ENCODE measurements at places on chromosomes 2 and 18.

DNA sequence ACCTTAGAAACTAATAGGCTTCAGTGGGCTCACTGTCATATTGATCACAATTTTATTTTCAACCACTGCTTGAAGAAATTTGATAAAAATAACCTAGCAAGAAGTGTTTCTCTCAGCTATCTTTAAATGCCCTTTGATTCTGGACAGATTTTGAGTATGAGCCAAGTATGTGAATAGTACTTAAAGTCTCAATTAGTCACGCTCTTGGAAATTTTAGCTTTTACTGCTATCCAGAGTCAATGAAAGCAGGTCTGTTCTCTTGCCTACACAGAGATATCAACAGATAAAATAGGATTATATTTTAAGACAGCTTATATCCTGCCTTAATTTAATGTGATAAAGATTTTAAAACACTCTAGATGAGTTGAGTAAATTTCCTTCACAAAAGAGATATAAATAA, 337.3 kb downstream of the CBLN2 start:
- no peak for DNase-seq

- DNase-seq, result no peak
These were observed 130.6 kb downstream of the SPOPL start for GRCh38 chr2:138632066-138632620.

DNA sequence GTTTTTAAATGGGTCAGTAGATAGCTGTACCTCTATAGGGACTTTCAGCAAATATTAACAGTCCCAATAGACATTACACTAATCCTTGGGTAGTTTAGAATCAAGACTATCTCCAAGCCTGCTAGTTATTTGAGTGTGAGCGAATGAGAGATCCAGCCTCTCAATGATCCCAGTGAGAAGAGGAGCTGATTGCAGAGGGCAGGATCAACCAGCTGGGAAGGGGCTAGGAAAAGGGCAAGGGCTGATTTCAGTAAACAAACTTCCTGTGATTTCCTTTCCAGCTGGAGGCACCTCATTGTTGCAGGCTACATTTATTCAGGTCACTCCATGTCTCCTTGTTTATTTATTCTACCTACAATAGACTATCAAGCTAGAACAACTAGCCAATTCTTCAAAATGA, 84.1 kb upstream of the CTNNA2 start:
- no peak for DNase-seq

DNA sequence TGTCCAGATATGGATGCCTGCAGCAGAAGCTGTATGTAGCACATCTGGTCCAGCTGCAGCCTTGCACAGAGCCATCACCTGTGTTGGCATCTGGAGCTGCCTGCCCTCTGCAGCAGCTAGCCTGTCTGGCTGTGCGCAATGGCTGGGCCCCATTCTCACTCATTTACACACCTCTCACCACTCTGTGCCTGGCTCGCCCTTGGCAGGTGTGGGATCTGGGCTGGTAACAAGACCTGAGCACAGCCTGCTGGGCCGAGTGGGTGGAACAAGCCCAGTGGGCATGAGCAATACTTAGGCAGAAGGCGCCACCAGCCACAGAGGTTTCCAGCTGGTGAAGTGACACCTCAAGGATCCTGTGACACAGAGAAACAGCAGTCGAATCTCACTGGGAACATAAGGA, 714.1 kb downstream of the NUP35 start:
- no peak for DNase-seq

DNA sequence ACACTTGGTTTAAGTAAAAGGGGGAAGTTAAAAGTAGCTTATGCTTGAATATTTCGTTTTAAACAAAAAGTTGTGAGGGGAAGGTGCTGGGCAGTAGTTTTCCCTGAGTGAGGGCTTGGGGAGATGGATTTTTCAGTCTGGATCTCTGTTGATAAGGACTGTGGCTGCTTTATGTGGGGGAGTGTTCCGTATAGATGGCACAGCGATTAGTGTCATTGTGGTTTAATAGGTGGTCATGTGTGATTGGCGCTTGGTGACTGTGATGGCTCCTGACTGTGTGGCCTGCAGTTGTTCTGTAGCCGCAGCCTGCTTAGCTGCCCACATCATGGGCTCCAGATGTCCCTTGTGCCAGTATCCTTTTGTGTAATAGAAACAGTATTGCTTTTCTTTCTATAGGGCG, 156.2 kb downstream of the WDSUB1 start:
- no peak for DNase-seq

DNA sequence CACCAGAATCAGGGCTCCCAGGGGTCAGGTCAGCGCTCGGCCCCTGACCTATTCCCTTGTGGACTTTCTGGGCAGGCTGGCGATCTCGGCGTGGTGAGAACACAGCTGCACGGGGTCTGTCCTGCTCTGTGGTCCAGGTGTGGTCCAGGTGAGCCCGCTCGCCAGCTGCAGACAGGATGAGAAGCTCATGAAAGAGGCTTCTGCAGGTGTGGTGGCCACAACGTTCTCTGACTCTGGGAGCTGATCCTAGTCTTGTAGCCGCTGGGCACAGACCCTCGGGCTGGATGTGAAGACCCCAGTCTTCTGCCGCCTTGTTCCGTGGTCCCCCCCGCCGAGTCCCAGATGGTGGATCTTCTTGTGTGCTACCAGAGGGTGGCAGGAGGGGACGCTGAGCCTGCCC, 129.7 kb downstream of the RTP5 start:
- DNase-seq, result no peak

- DNase-seq, result no peak
These were observed 90.0 kb upstream of the TAF1B start for GRCh38 chr2:9753276-9753600.

DNA sequence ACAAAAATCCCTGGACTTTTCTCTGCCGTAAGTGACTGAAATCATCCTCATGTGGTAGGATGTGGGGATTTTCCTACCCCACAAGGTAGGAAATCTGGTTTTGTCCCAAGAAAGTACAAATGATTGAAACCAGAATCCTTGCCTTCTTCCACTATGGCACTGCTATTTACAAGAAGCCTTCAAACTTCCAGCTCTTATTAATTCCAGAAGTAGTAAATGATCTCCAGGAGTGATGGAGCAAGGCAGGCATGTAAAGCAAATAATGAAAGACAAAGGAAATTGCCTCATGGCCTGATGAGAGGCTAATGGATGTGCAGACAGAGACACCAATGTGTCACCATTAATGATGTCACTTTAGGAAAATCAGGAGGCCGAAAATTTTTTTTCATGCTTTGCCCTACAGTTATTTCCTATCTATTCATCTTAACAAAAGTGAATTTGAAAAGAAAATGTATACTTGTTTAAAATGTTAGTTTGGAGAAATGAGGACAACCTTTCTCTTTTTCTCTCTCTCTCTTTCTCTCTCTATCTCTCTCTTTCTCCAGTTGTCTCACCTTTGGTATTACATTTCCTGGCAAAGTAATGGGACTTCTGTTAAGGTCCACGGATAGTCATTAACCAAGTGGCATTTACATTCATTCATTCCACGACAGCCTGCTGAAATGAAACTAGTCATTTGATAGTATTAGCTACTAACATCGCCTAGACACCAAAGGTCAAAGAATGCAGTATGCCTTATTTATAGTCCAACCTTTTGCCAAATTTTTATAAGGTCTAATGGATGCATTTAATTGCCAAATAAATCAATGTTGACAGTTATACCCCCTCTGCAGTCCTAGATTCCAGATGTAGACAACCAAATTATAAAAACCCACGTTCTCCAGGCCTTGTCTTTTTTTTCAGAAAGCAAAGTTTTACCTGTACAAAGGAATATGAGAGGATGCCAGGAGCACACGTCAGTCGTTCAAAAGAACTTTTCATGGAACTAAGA, 5.0 kb upstream of the EVA1A start:
- DNase-seq, result no peak

DNA sequence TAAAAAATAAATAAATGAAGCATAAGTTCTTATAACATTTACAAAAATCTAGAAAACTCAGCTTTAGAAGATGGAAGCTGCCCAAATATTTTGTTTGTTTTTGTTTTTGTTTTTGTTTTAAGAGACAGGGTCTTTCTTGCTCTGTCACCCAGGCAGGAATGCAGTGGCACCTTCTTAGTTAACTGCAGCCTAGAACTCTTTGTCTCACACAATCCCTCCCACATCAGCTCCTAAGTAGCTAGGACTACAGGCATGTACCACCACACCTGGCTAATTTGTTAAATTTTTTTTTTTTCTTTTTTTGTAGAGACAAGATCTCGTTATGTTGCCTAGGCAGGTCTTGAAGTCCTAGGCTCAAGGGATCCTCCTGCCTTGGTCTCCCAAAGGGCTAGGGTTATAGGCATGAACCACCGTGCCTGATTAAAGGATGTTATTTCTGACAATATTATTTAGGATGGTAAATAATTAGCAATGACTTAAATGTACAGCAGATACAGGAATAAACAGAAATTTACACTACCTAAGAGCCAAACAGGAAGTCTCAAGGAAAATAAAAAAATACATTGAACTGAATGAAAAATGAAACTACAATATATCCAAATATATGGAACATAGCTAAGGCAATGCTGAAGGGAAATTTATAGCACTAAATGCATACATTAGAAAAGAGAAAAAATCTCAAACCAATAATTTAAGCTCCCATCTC, 17.2 kb downstream of the SESTD1 start:
- DNase-seq, result no peak

GRCh38 chr2:230447455-230448451, 31.8 kb downstream of the SP100 start:
- no peak for DNase-seq

GRCh38 chr18:59324623-59324971, 6.1 kb upstream of the CPLX4 start:
- DNase-seq, result no peak

DNA sequence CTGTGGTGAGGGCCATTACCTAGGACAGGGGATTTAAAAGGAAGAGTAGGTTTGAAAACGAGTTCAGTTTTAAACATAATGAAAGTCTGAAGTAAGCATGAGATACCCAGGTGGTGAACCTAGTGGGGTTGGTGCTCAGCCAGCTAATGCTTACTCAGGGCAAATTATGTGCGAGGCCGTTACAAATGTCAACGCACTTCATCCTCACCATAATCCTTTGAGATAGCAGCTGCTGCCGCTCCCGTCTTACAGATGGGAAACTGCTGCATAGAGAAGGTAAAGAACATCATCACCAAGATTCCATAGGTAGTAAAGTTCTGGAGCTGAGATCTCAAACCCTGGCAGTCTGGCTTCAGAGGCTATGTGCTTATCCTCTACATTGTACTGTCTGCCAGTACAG, 209.0 kb downstream of the DYM start:
- DNase-seq, result no peak

DNA sequence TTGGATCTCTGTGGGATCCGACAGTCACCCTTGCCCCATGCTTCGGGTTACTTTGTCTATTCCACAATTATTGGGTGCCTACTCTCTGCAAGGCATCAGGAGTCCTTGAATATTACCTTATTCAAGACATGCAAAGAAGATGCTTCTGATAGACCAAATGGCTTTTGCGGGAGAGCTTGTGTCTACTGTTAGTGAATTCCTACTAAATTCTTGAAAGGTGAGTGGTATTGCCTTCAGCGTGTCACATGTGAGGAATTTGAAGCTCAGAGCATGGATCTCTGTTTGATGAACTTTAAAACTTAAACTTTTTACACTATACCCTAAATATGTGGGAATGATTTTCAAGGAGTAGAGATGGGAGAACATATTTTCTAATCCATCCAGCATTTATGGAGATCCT, 184.4 kb downstream of the LTBP1 start:
- no peak for DNase-seq

DNA sequence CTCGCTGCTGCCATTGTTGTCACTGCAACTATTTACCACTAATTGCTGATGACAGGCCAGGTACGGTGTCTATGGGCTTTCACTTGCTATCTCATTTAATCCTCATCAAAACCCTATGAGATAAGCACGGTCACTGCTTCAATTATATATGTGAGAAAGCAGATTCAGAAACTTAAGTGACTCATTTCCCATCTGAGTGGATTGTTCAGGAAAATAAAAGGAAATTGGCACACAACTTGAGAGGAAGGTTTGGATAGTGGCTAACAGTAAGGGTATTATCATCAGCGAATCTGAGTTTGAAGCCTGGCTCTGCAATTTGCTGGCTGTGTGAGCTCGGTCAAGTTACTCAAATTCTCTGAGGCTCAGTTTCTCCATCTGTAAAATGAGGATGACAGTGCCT, 196.0 kb downstream of the KCNS3 start:
- no peak for DNase-seq

- DNase-seq, result no peak
These were observed 128.3 kb downstream of the AFF3 start for GRCh38 chr2:100013892-100014677.

DNA sequence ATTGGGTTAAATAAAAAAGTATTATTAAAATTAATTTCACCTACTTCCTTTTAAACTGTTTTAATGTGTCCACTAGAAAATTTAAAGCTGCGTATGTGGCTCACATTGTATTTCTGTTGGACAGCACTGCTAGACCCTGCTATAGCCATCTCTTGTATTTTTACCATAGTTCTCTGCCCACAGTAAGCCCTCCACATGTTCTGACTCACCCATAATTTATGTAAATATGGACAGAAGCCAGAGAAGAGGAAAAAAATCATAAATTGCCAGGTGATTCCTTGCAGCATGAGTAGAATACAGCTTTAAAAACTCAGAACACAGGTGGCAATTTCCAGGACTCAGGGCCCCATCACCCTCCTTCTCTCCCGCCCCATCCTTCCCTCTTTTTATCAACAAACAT, 142.4 kb upstream of the MEX3C start:
- no peak for DNase-seq

DNA sequence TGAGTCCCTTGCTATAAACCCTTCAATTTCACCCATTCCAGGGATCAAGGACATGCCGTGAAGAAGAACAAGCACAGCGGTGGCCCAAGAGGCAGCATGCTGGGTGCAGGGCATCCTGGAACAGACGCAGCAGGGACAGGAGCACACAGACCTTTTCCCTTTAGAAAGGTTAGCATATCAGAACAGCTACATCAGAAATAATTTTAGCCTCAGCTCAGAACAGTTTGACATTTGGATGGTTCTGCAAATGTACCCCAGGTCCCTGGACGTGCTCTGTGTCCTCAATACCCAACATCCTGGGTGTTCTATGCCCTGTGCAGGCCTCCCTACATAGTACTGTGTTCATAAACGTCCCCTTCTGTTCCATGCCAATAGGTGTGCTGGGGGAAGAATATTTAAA, 80.4 kb downstream of the MYOM1 start:
- no peak for DNase-seq

- no peak for DNase-seq
These were observed 4.3 kb downstream of the SLC39A6 start for GRCh38 chr18:36124841-36125240.

DNA sequence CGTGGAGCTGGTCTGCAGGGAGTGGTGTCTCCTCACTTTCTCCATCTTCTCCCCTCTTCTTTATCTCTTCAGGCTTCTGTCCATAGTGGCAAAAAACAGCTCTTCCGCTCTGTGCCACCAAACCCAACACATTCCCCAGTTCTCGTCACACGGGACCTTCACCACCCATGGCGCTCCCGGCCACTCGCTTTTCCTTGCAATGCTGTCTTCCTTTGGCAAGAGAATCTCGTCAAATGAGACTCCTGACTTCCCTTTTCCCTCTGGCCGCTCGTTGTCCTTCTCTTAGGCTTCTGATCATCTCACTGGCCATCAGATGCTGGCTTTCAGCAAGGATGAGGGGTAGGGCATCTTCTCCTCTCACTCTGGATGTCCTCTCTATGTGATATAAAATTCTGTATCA, 72.9 kb downstream of the DCDC2C start:
- DNase-seq, result no peak

- no peak for DNase-seq
These were observed 34.0 kb downstream of the EML6 start for GRCh38 chr2:54757500-54757899.

GRCh38 chr2:75466708-75467311, 93.9 kb downstream of the EVA1A start:
- no peak for DNase-seq

Data from activated T-helper 1 cell treated with anti-CD3 and anti-CD28 coated beads, Interleukin-2, amount 50 U/mL, for 16 hours (primary cell).